ENCODE measurements at places on chromosomes 16 and 17.

GRCh38 chr16:3986235-3986544, 105.7 kb upstream of the CREBBP start:
- DNase-seq, result no peak

DNA sequence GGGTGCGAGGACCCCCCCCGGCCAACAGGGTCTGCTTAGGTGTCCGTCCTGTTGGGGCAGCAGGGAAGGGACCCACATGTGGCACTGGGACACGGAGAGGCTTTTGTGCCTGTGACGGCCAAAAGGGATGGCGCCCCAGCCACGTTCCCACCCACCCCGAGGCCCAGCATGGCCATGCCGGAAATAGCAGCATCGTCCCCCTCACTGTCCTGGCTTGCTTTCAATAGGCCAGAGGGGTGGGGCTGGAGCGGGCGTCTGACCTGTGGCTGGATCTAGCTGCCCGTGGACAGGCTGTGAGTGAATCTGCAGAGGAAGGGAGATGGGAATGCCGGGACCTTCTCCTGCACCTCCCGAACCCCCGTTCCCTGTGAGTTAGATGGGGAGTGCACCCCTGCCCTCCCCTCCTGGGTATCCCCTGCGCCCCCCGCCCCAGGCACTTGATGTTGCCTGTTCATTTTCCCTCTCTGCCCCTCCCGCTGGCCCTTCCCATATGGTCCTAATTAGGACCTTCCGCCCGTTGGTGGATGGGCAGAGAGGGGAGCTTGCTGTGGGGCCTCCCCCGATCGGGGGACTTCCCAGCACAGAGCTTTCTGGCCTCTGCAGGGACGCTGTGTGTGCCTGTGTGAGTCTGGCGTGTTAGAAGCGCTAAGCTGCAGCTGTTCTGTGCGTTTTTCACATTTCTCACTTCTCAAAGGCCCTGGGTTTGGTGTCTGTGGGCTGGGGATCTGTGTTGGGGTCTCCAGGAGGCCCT, 292.8 kb downstream of the SEC14L1 start:
- no peak for DNase-seq

- no peak for DNase-seq
These were observed 49.4 kb downstream of the COG7 start for GRCh38 chr16:23403547-23403946.

- no peak for DNase-seq
These were observed 89.9 kb upstream of the EEF2KMT start for GRCh38 chr16:5187402-5187952.

DNA sequence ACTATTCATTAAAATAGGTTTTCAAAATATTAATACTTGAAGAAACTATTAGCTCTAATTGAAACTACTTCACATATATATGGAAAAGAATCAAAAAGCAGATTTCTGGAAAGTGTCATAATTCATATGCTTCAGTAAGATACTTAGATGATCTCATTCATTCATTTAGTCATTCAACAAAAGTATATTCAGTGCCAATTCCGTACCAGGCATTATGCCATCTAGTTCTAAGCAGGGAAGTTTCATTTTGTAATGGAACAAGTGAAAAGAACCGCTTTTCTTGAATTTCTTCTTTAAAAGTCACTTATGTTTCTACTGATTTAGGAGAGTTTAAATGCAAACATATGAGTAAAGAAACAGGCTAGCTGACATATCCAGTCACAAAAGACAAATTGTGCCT, 118.3 kb upstream of the FAM20A start:
- DNase-seq, result no peak

DNA sequence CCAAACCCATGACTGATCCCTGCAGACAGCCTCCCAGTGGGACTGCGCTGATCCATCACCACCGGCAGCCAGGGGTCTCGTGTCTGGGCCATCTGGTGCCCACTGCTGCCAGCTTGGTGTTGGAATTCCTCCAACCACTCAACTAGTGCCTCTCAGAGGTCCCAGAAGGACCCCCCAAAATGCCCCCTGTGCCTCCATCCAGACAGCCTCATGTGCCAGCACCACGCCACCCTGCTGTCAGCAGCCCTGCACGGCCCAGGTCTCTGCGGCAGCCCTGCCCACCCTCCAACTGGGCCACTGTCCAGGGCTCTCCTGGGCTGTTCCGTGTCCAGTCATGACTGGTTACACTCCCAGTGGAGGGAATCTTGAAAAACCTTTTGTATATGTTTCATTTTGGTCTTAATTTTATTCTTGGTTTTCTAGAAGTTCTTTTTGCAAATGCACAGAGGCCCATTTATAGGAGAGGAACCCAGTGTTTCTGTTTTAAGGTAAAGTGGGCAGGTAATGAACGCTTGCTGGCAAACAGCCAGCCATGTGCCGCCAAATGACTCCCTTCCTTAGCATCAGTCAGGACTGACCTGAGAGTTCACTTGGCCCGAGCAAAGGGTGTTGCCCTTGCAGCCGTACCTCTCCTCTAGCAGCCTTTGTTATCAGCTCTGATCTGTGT, 34.6 kb downstream of the GRIN2C start:
- DNase-seq, result no peak

DNA sequence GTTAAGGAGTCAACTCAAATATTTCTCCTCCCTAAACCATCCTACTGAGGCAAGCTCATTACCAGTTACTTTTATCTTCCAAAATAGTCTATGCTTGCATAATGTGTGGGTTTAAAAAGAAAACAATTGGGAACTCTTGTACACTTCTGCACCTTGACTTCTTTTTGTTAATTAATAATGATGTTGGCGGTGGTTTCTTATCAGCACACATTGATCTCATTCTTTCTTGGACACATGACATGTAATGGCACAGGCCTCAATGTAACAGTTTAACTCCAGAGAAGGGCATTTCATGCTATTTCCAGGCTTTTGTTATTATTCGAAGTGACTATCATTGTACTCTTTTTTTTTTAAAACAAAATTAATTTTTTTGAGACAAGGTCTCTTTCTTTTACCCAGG, 7.8 kb downstream of the PLCG2 start:
- no peak for DNase-seq

DNA sequence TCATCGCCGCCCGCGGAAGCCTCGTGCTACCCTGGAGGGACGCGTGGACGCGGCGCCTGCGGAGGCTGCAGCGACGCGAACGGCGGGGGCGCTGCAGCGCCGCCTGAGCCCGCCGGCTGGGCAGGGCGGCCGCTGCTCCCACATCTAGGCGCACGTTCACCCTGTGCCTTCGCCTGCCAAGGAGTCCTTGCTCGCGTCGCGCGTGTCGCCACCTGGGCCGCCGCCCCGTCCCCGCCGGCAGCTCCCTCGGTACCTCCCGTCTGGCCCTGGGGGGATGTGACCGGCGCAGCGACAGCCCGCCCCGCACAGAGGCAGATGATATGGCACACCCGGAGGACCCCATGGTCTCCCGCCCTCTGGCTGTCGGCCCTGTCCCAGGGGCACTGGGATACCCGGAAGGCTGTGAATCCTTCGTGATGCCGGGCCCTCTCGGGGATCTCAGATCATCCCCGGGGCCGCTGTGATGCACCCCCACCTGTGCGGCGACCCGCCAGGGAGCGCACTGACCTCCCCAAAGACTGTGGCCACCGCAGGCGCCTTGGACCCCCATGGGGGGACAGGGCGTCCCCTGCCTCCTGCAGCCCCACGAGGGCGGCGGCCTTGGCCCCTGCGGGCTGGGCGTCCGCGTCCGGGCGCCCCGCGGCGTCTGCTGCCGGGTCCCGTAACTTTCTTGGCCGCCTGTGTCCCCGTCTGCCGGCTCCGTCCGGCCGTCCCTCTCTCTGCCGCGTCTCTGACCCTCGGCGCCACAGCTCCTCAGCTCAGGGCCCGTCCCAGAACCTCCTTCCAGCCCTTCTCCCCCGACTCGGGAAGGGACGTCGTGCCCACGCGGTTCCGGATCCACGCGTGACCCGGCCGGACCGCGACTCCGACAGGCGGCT, 689 bp upstream of the TBC1D24 start:
- no peak for DNase-seq

- DNase-seq, result no peak
These were observed 140.2 kb upstream of the CDC42EP4 start for GRCh38 chr17:73452009-73452408.

DNA sequence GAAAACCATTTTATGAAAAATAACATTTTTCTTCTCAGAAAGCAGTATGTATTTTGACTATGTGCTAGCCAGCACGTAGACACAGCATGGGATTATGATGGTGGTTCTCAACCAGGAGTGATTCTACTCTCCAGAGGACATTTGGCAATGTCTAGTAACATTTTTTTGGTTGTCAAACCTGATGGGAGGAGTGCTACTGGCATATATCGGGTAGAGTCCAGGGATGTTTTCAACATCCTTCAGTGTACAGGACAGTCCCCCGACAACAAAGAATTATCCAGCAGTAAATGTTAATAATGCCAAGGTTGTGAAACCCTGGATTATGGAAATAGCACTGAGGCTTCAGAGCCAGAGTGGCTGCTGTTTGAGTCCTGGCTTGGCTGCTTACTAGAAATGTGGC, 27.7 kb downstream of the AP2B1 start:
- DNase-seq, result no peak

DNA sequence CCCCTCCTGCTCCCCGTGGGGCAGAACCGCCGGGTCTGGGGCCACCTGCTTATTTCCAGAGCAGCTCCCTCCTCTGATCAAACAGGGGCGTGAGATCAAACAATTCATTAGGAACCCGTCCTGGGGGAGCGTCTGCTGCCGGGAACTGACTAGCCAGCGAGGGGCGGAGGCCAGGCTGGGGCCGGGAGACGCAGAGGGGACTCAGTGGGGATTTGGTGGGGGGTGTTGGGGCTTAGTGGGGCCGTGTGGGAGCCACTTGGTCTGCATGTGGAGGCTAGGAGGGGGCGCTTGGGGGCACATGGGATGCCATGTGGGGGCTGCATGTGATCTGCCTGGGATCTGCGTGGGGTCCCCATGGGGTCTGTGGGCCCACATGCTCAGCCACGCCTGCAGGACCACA, 20.5 kb upstream of the CACNA1H start:
- DNase-seq, result no peak

- no peak for DNase-seq
These were observed 27.4 kb upstream of the GNAO1 start for GRCh38 chr16:56163938-56164337.
